Progenitor cell of endocrine pancreas (in vitro differentiated cells): ENCODE measurements at places on chromosomes 2 and 18.

GRCh38 chr2:61006486-61007105 lies 10.9 kb upstream of the PEX13 start:
- no peak for DNase-seq

GRCh38 chr2:46460241-46460921 lies 19.0 kb upstream of the TMEM247 start:
- no peak for DNase-seq

DNA sequence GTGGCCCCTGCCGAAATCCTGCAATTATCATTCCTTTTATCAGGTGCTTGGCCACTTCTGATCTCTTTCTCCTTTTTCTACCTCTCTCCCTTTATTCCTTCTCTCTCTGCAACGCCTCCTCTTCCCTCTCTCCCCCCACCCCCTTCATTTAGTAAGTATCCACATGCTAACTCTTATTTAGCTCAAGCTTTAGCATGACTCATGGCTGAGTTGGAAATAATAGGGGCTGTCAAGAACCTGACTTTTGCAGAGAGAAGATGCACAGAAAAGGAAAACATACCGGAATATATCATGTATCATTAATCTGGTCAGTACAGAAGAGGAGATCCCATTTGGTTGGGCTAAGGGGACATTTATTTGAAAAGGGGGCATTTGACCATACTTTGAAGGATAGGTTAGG lies 33.1 kb downstream of the FAM171B start:
- DNase-seq: no peak

- DNase-seq: no peak
Measured at GRCh38 chr18:45014047-45014501, 333.4 kb downstream of the SETBP1 start.

- DNase-seq: no peak
Measured at GRCh38 chr2:69086466-69086865, 73.5 kb downstream of the ANTXR1 start.

GRCh38 chr18:57008001-57008686 lies 138.7 kb upstream of the BOD1L2 start:
- no peak for DNase-seq

- DNase-seq: no peak
Measured at GRCh38 chr2:62654423-62654791, 51.1 kb upstream of the EHBP1 start.

GRCh38 chr2:166067229-166067628 lies 60.6 kb downstream of the SCN1A start:
- no peak for DNase-seq

GRCh38 chr2:85599468-85600234 lies 2.8 kb downstream of the TMEM150A start:
- no peak for DNase-seq

- no peak for DNase-seq
Measured at GRCh38 chr2:181241797-181242196, 215.4 kb upstream of the ITGA4 start.

- no peak for DNase-seq
Measured at GRCh38 chr2:197136452-197136851, 174.1 kb downstream of the ANKRD44 start.
